ENCODE measurements at places on chromosomes 6 and 20.

GRCh38 chr6:159931846-159932245 is 37.0 kb upstream of the IGF2R start:
- DNase-seq = no peak

DNA sequence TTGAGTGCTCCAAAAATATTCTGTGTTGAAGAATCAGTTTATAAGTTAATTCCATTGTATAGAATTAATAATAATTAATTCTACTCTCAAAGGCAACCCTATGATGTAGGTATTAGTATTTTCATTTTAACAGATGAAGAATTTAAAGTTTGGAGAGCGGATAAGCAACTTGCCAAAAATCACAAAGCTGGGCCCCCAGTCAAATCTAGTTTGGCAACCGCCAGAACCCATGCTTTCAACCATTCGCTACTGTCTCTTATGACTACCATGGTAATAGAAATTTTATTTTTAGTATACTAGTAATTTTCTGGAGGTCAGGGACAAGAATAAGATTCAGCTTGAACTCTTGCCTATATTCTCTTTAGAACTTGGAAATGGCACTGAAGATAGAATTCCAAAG is 229.8 kb downstream of the IBTK start:
- DNase-seq = no peak

GRCh38 chr6:14070457-14070856 is 47.1 kb upstream of the CD83 start:
- no peak for DNase-seq

- no peak for DNase-seq
Measured at GRCh38 chr6:144756469-144756868, 471.3 kb downstream of the UTRN start.

DNA sequence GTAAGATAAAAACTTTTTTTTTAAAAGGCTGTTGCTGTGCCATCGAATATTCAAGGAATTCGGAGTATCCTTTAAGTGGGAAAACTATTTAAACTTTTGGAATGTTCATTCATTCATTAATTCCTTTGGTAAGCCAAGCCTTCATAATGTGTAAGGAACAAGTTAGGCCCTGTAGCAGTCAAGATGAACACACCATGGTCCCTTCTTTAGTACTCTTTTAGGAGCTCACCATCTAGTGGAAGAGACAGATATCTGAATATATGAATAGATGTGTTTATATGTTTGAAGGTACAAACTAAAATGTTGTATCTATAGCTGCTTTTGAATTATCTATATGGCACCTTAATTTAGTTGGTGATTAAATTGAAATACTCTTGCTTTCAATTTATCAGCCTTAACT is 5.8 kb downstream of the SPO11 start:
- DNase-seq = no peak

- DNase-seq = no peak
Measured at GRCh38 chr6:89035252-89036101, 45.1 kb upstream of the PNRC1 start.

- no peak for DNase-seq
Measured at GRCh38 chr6:90860822-90861601, 274.1 kb upstream of the MAP3K7 start.

DNA sequence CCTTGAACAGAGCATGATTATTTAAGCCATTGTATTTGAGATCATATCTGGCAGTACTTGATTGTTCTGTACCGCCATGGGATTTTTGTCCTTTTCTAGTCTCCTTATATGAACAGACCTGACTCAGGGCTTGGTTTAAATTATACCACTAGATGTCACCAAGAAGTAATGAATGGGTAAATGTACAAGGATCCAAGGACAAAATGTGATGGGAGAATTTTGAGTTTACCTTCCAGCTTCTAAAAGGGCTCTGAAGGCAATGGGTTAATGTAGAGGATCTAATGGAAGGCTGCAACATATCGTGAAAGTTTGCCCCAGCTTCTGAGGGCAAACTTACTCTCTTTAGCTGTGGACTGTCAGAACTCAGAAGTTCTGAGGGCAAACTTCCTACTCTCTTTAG is 12.0 kb downstream of the RNF8 start:
- DNase-seq = no peak

- no peak for DNase-seq
Measured at GRCh38 chr6:124721331-124721730, 240.9 kb upstream of the RNF217 start.

- no peak for DNase-seq
Measured at GRCh38 chr20:1810572-1810925, 84.7 kb upstream of the SIRPA start.

DNA sequence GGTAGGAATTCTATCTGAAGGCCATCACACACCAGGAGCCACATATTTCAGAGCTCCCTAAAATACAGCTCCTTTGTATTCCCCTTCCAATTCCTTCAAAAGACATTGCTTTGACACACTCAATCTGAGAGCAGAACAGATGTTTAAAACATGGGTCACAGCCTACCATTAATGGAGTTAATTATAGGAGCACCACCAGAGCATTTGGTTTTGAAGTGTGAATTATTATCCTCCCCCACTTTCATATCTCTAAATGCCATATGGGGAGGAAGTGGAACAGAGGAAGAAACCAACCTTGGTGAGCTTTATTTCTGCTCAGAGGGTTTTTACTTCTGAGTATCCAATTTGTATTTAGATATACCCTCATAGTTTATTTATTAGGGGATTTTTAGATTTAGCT is 50.7 kb upstream of the TNFRSF21 start:
- no peak for DNase-seq

- DNase-seq = no peak
Measured at GRCh38 chr6:41272591-41273240, 13.8 kb downstream of the TREM1 start.

DNA sequence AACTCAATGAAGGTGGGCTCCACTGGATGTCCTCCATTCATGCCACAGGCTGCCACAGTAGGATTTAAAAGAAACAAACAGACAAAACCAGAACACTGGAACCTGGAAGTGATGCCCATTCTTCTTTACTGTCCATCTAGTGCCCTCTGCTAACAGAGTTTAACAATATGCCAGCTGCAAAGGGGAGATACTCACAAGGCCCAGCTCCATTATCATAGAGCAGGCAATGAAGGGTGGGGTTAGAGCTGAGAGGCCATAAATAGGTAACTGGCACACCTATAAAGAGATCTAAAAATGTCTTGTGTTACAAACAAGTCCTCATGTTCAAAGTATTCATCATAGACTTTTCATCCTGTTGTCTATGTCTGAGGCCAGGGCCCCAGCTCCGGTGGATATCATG is 75.6 kb downstream of the SOD2 start:
- no peak for DNase-seq
